Stimulated activated CD8-positive, alpha-beta memory T cell treated with anti-CD3 and anti-CD28 coated beads, Interleukin-7, amount 100 ng/mL, for 1 hour (primary cell): ENCODE measurements at places on chromosomes 2 and 18.

- no peak for DNase-seq
Observed at GRCh38 chr2:177550264-177551200, 158.0 kb downstream of the AGPS start.

- DNase-seq, result no peak
Observed at GRCh38 chr2:191867507-191867847, 20.6 kb upstream of the CAVIN2 start.

DNA sequence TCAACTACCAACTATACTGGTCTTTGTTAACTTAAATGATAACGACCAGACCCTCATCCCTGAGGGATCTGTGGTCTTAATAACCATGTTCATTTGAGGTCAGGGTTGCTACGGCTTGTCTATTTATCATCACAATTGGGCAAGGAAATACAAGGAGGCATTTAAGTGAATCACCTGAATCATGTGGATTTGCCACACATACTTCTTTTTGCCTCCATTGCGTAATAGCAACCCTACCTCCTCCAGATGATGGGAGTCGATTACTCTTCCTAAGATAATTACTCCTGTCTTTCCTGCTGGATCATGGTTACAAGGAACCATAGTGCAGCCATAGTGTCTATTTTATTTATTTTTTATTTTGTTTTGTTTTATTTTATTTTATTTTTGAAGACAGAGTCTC is 42.2 kb downstream of the TAF4B start:
- DNase-seq, result no peak

- no peak for DNase-seq
Observed at GRCh38 chr2:203659331-203660049, 46.9 kb upstream of the CD28 start.

DNA sequence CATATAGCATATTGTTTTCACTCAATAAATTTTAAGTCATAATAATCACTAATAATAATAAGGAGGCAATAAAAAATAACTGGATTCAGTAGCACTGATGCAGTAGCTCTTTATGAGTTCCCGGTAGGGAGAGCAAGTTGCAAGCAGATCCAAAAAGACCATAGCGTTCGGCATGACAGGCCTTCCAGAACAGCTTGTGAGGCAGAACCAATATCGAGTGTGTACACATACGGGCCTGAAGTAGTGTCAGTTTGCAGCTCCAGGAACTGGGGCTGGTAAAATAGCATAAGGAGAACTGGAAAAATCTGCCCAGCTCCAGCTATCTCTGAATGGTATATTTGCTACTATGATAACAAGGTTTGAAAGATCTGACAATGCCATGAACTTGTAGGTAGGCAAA is 1607.8 kb upstream of the PIK3C3 start:
- no peak for DNase-seq

- no peak for DNase-seq
Observed at GRCh38 chr2:230938516-230939065, 13.5 kb upstream of the GPR55 start.

- no peak for DNase-seq
Observed at GRCh38 chr2:22995576-22995975, 389.4 kb upstream of the KLHL29 start.

GRCh38 chr2:33207151-33207740 is 260.5 kb downstream of the LTBP1 start:
- no peak for DNase-seq

DNA sequence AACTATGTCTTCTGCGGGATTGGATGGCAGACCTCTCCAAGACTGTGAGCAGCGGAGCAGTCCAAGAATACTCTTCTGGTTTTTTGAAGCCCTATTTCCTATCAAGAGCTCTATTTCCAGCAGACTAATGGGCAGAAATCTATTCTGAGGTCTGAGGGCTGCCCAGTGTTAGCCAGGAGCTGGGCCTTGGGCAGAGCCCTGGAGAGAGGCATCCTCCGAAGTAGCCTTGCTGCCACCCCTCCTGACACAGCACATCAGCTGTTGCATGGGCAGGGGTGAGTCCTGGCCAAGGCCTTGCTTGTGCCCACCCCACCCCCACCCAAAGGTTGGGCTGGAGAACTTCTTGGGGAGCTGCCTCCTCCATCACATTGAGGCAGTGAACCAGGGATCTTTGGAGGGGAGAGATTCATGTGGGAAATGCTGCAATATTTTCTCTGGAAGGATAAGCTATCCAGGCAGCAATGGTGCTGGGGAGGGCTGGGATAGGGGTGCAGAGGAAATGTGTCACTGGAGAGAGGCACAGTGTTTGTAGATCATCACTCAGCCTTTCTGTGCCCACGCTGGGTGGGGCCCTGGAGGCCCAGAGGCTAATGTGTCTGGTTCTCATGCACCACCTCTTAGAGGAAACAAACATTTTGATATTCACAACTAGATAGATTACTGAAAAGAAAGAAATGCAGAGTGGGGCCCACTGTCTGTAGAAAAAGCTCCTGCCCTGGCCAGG is 104.7 kb downstream of the VSNL1 start:
- DNase-seq, result no peak

- no peak for DNase-seq
Observed at GRCh38 chr18:60162388-60162787, 210.2 kb downstream of the MC4R start.

- no peak for DNase-seq
Observed at GRCh38 chr18:43964666-43965065, 687.4 kb upstream of the SYT4 start.

- no peak for DNase-seq
Observed at GRCh38 chr18:53790786-53791185, 433.7 kb downstream of the MBD2 start.

DNA sequence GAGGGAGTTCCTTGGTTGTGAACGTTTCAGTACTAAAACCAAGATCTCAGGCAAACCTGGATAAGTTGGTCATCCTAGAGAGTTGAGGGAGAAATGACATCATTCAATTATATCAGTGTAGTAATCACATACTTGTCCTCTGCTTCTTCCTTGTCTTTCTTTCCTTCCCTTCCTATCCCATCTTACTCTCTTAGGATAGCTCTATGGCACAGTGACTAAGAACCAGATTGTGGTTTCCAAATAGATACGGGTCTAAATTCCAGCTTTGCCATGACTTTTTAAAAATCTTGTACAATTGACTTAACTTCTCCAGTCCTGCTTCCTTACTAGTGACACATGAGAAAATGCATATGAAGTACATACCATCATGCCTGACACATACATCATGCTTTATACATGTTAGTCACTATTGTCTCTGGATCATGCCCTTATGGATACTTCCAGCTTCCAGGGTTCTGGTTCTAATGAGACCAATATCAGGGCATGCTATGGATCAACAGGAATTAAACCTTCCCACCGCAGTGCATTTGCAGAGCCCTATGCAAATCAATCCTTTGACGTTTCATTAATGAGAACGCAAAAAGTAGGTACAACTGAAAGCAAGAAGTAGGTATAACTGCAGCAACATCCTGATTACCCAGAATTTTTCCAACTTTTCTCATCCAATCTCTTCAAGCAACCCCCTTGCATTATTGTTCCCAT is 168.0 kb upstream of the KLF7 start:
- DNase-seq, result no peak

GRCh38 chr2:216653931-216654365 is 20.7 kb downstream of the IGFBP2 start:
- no peak for DNase-seq

DNA sequence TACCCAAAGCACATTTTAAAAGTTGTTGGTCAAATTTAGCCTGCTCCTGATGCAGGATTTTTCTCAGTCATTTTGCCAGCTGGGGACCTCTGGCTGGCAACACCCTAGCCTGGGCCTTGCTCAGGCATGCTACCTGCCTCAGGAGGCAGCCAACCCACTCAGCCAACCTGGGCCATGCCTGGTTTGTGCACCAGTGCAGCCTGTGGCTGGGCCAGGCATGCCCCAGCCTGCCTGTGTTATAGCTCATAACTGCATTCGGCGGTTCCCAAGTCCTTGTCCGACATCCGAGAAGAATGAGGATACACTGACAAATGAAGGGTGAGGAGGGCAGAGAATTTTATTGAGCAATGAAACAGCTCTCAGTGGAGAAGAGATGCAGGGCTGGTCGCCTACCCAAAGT is 608.0 kb downstream of the SUCLG1 start:
- no peak for DNase-seq

DNA sequence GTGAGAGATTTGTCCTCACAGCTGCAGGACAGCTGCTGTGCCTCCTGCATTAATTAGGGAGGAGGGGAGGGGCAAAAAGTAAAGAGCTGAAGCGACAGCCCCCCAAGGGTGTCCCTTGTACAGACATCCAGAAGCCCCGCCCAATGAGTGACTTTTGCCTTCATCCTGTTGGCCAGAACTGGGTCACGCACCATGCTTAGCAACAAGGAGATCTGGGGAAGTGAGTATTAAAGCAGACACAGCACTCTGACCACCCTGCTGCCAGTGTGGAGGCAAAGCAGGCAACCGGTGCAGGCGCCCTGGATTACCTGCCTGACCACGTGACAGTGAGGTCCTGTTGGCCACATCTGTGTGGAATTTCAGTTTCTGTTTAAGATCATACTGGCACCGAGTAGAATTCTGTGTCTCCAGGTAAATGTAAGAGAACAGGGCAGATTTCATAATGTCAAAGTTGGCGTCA is 21.5 kb upstream of the BIN1 start:
- no peak for DNase-seq

- DNase-seq, result no peak
Observed at GRCh38 chr18:31643003-31643402, 41.4 kb downstream of the B4GALT6 start.

GRCh38 chr2:3125001-3125760 is 252.4 kb downstream of the EIPR1 start:
- no peak for DNase-seq

DNA sequence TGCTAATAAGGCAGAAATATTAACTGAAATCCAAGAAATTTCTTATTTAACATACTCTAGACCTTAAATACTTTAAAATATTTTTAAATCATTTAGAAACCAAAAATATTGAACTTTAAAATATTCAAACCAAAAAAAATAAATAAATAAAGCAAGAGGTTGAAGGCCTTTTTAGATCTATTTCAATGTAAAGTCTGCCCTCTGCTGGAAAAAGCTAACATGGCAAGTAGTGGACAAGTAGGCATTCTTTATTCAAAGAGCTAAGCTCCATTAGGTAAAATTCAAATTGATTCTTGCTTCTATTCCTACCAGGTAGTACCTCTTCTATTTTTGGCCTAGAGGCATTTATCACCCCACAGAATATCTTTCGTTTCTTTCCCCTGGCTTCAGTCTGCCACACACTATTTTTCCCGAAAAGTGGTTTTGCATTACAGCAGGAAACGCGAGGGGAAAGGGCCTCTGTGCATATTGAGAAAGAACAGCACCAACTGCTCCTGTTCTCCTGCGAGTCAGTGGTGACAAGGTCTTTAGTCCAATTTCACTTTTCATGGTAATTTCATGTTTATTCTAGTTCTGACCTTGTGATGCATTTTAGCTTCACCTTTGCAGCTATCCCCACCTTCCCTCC is 20.4 kb downstream of the IFIH1 start:
- peak; percentile 15 for DNase-seq
